Esophagus squamous epithelium (tissue), 5 donors: ENCODE measurements at places on chromosomes 6 and 20.

- DNase-seq, result no peak
Observed at GRCh38 chr6:165588515-165588914, 74.5 kb downstream of the PDE10A start.

DNA sequence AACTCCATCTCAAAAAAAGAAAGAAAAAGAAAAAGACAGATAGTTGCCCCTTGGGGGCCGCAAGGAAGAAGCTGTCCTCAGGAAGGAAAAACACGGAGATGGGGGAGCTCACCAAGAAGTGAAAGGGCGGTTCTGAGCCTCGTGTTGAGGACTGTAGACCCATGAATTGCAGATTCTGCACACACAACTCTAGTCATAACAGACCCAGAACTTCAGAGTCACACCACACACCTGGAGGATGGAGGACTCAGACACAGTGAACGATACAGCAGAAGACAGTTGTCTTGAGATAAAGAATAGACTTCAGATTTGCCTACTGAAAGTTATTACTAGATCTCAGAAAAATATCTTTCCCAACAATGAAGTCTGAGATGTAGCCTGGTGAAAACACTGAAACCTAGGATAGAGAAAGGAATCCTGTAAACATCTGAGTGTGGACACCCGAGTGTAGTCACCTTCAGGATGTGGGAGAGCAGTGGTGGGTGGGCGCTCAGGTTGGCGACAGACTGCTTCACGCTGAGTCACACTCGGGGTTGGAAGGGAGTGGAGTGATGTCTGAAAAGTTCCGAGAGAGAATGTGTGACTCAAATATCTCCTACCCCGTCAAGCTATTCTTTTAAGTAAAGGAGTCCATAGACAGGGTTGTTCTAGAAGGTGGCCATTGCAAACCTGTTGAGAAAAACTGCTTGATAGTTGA lies 88.1 kb downstream of the MAP3K4 start:
- no peak for DNase-seq

- no peak for DNase-seq
Observed at GRCh38 chr6:33161354-33162331, 30.6 kb downstream of the COL11A2 start.

GRCh38 chr6:159714404-159714803 lies 12.9 kb upstream of the WTAP start:
- DNase-seq, result no peak

GRCh38 chr6:44068607-44069296 lies 58.5 kb downstream of the MRPL14 start:
- DNase-seq, result no peak

DNA sequence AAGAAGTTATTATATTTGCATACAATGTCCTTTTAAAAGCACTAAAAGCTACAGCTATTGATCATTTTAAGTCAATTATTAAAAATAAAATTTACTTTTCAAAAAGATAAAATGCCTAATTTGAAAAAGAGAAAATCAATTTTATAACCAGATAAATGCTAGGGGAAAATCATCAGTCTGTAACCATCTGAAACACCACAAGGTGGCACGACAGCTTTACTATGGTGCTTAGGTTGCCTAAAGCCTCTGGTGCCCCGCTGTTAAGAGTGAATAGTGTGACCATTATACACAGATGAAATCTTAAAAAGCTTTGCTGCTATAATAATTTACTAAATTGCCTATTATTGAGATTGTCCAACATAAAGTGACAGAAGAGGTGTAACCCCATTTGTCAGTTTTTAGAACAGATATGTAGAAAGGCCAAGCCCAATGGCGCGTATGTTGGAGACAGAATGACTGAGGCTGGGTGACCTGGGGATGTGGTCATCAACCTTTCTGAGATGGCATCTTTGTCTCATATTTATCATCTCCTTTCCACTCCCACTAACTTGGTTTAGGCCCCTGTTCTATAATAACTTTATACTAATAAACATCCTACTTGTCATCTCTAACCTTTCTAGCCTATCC lies 100.8 kb downstream of the MOXD1 start:
- DNase-seq, result no peak

DNA sequence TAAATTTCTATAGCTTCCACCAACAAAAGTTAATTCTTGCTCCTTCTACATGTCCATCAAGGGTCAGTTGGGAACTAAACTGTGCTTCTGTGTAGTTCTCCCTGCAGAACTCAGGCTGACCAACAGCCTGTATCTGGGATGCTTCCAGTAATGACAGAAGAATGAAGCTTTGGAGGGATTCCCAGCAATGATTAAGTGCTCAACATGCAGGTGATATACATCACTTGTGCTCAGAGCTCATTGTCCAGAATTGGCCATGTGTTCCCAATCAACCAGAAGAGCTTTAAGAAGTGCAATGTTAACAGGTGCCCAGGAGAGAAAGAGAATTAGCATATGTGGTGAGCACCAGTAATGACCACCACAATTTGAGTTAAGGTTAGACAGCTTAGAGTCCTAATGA lies 37.4 kb upstream of the SNRPB2 start:
- no peak for DNase-seq

DNA sequence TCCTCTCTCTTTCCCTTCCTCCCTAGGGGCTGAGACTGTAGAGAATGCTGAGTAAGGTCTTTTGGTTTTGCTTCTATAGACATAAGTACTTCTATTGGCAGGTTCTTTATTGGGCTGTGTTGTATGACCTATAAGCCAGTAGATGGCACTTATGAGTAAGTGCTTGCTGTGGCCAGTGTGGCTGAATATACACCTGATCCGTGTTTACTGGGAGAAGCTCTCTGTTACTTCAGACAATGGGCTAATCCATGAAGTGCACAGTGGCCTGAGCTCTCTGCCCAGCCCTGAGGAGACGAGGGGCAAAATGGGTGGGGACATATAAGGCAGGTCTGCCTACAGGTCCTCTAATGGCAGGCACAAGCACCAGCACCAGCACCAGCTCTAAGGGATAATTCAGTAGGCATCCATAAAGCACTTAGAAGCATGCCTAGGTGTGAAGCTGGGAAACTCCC lies 610.3 kb downstream of the RNF144B start:
- no peak for DNase-seq

GRCh38 chr6:137879885-137880745 lies 13.1 kb downstream of the TNFAIP3 start:
- no peak for DNase-seq

- DNase-seq, result no peak
Observed at GRCh38 chr20:49770634-49771033, 42.0 kb upstream of the SLC9A8 start.
